NCI-H226 (cell line): ENCODE measurements at places on chromosomes 16 and 17.

DNA sequence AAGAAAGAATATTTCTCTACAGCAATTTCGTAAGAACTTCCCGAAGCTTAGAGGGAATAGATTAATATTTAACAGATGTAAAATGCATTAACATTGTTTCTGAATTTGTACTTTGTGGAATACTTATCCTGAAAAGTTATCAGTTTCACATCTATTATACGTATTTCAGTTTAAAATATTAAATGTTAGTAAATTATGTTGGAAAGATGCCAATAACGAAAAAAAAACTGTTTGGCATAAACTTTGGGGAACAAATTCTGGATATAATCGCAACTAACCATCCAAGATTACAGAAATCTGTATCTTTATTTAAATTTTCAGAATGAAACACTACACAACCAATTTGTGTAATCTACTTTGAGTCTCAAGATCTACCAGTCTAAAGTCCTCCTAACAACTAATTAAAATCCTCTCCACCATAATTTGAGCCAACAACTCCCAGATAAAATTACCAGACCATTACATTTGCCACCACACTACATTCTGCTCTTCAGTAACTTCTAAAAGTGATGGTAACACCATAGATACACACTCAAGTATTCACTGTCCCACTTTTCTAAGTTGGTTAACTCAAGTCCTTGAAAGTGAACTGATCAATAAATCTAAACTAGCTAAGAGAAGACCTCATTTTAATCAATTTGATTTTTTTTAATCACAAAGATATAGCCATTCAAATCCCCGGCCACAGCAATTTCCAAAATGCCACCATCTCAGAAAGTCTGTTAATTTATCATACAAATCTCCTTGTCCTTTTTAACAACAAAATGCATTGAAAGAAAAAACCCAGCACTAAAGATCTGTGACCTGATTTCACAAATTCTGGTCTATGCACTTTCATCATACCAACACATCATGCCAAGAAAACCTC is 2.0 kb downstream of the SIAH1 start:
- no peak for DNase-seq

- DNase-seq, result no peak
Observed at GRCh38 chr16:3681206-3681605, 26.7 kb downstream of the DNASE1 start.

- DNase-seq, result no peak
Observed at GRCh38 chr16:52863000-52863399, 189.7 kb downstream of the CHD9NB start.

GRCh38 chr16:23209606-23210005 is 27.1 kb downstream of the SCNN1G start:
- no peak for DNase-seq

DNA sequence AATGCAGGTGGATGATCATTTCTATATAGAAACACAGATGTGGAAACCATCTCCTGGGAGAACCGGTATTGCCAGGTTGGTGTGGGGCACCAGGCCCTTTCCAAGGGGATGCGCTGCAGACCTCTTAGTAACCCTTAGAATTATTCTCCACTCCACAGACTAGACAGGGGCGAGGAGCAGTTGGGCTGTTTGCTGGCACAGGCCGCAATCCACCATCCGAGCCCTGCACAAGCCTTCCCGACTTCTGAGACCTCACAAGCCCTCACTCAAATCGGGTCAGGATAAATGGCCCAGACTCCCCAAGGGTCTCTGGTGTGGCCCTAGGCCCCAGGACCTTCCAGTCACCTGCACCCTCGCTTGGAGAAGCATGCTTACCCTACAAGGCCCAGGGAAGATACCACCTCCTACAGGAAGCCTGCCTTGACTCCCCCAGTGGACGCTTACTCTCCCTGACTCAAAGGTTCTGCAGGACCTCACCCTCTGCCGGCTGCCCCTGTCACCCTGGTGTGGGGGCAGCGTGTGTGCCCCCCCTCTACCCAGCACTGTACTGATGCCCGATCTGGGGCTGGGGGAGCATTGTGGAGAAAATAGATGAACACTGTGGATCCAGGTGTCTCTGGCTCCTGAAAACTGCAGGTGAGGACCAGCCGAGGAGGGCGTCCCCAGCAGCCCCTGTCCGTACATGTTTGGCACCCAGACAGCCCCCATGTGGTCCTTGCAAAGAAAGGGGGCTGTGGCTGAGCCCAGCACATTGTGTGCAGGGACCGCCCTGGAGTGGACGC is 49.8 kb upstream of the ACSF3 start:
- DNase-seq, result no peak

DNA sequence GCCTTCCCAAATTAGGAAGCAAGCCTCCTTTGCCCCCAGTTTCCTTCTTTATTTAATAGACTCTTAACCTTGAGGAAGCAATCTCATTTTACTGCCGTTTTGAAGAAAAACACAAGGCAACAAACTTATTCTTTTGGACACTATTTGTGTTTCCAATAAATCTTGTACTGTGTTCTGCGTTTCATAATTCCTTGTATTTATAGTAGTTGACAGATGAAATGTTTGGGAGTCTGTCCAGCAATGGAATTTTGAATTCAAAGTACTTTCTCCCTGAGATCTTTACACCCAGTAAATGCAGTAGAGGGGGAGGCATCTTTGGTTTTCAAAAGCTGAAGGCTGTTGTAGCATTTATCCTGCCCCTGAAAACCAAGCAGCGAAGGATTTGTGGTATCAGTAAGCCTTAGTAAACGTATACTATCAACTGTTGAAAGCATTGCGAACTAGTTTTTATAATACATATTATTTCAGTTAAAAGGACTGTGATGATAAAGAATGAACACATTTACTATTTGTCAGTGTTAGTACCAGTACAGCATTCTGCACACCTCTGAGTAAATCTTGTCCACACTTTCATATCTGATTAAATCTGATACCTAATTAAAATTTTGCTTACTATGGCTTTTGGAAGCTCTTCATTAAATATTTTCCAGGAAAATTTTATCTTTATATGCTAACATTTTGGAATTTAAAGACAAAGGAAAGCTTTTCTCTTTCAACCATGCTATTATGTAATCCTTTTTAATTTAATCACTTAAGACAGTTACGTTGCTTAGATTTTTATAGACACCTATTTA is 83.1 kb downstream of the TNRC6C start:
- DNase-seq, result no peak

GRCh38 chr17:66673668-66674276 is 161.1 kb upstream of the CACNG5 start:
- peak; percentile 80 for DNase-seq

DNA sequence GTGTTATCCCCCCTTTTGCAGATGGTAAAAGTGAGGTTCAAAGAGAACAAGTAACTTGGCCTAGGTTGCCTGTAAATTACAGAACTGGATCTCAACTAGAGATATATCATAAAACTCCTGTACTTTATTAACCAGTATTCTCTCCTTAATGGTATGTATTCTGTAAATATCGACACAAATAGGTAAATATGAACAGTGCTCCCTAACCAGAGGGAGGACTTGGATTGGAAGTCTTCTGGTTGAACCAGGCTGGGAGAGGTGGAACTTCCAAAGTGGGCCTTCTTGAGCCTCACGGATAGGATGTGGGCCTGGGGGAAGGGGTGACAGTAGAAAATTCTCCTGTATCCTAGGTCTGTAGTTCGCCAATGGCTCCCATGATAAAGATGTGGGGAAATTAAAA is 7.7 kb downstream of the STAT5A start:
- no peak for DNase-seq

DNA sequence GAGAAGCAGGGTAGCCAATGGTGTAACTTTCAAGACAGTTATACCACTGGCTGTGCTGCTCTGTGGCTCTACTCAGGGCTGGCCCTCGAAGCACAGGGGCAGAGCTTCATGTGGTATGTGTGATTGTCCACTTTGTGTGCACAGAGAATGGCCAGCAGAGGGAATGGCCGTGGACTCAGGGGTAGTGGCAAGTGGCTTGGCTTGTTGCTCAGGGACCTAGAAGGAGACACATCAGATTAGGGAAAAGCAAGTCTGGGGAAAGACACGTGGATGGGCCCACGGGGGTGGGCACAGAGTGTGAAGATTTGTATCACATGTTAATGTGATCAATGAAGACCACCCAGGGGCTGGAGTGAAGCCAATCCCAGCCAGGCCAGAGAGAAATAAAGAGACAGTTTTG is 20.0 kb upstream of the XYLT2 start:
- no peak for DNase-seq

GRCh38 chr16:67190448-67191399 is 788 bp upstream of the EXOC3L1 start:
- DNase-seq, result no peak

- no peak for DNase-seq
Observed at GRCh38 chr17:3552916-3553315, 4.7 kb downstream of the TRPV3 start.

- DNase-seq, result no peak
Observed at GRCh38 chr16:47687694-47688093, 226.6 kb downstream of the PHKB start.

- DNase-seq, result no peak
Observed at GRCh38 chr17:9009737-9010136, 11.6 kb upstream of the NTN1 start.

DNA sequence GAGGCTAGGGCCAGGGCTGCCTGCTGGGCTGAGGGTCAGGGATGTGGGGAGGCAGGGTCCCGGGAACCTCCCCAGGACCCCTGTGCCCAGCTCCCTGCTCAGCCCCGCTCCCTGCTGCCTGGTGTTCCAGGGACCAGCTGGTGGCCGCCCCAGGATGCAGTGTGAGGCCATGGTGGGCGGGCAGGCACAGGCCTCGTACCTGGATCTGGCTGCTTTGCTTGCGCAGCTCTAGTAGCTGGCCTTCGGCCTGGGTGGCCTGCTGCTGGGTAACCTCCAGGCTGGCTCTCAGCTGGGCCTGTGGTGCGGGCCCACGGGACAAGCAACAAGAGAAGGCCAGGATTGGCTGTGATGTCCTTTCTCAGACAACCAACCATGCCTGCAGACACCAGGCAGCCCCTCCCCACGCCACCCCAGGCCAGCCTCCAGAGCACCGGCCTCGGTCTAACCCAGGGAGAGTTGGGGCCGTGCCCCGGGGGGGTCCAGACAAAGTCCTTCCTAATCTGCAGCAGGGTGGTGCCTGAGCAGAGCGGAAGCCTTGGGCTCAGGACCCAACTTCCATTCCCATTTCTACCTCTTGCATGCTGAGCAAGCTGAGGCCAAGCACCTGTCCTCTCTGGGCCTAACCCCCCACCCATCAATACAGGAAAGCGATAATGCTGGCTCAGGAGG is 4.1 kb downstream of the TRIM65 start:
- DNase-seq, result no peak

- no peak for DNase-seq
Observed at GRCh38 chr17:63945784-63946439, 13.8 kb upstream of the CD79B start.

GRCh38 chr16:52812678-52813556 is 239.8 kb downstream of the CHD9NB start:
- DNase-seq, result peak; percentile 6
